Body of pancreas (tissue), 4 donors: ENCODE measurements at places on chromosomes 2 and 18. TPM values are rescaled to one million over a fixed set of nuclear protein-coding genes. Genes with fewer than 3 reads are reported as not detected.

GRCh38 chr18:77400561-77400960, 150.9 kb downstream of the GALR1 start:
- no peak for DNase-seq
- H3K27ac ChIP-seq, result no peak overlapping the region
- H3K36me3 ChIP-seq, result no peaks in the 10 kb centered on the region

DNA sequence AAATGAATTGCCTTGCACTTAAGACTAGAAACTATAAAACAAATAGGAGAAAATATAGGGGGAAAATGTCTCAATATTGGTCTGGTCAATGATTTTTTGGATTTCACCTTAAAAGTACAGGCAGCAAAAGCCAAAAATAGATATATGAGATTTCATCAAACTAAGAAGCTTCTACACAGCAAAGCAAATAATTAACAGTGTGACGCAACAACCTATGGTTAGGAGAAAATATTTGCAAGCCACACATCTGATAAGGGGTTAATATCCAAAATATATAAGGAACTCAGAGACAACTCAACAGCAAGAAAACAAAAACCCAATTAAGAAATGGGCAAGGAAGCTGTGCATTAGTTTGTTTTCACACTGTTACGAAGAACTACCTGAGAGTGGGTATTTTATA, 89.1 kb downstream of the MAIP1 start:
- H3K27me3 ChIP-seq, result no peaks in the 10 kb centered on the region
- no peak overlapping the region for H3K4me3 ChIP-seq
- H3K36me3 ChIP-seq, result no peaks in the 10 kb centered on the region
- no peak overlapping the region for H3K27ac ChIP-seq
- DNase-seq, result no peak

GATA6 gene
- total RNA-seq, result 114 TPM

DNA sequence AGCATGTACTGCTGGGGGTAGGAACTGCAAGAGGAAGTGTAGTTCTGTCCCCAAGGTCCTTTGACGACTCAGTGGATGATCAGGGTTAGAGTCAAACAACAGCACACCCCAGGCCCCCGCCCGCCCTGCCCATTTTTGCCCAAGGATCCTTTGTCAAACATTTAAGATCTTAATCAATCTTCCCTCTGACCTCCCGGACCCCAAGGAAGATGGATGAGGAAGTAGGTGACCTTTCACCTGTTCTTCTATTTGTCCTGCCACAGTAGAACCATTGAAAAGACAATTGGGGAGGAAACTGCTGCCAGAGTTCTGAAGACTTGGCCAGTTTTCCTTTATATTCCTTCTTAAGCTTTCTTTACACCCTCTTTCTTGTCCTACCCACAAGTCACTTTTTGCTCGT, 12.1 kb downstream of the EPHA4 start:
- DNase-seq, result no peak
- H3K27ac ChIP-seq, result no peak overlapping the region
- H3K27me3 ChIP-seq, result no peaks in the 10 kb centered on the region

CCDC148 gene
- 0.78 TPM for total RNA-seq

DPP10 gene
- total RNA-seq, result 3.1 TPM

GRCh38 chr18:32072321-32072720, 19.4 kb upstream of the RNF138 start:
- H3K27me3 ChIP-seq, result no peaks in the 10 kb centered on the region

DNA sequence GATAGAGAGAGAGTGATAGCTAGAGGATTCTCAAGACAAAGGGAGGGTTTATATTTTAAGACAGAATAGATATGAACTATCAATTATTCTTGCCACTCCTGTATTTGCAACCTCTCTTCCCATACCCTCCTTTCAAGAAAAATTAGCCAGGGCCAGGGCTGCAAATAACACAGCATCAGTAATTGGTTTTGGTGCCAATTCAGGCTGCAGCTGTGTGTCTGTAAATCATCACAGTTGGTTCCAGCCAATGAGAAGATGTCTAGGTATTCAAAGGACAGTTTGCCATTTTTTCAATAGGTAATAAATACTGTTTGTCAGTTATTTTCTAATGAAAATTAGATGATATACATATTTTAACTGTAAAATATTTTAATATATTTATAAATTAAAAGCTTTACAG, 73.5 kb downstream of the WDPCP start:
- H3K4me3 ChIP-seq, result no peak overlapping the region
- H3K27ac ChIP-seq, result no peak overlapping the region
- H3K27me3 ChIP-seq, result no peaks in the 10 kb centered on the region
- DNase-seq, result no peak
- no peaks in the 10 kb centered on the region for H3K36me3 ChIP-seq

DNA sequence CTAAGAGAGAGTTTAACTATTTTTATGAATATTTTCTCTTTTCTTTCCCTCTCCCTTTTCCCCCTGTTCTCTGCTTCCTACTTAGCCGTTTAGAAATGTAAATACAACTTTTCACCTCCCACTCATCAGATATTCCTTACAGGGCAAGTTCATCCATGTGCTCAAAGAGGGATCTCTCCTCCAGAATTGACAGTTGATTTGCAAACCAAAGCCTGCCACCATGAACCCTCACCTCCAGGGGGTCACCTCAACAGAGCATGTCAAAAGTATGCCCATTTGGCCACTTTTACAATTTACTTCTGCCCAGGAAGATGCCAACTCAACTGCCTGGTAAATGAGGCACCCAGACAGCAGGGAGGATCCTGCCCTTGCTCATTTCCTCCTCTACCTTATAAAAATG, 149.2 kb upstream of the GYPC start:
- DNase-seq, result no peak
- no peaks in the 10 kb centered on the region for H3K27me3 ChIP-seq
- no peaks in the 10 kb centered on the region for H3K36me3 ChIP-seq
- H3K4me1 ChIP-seq, result no peaks in the 10 kb centered on the region
- no peak overlapping the region for H3K27ac ChIP-seq

TRIM54 gene
- 0.26 TPM for total RNA-seq

- peaks cover 6% of the 10 kb centered on the region for H3K4me1 ChIP-seq
- no peak for DNase-seq
- no peak overlapping the region for H3K4me3 ChIP-seq
- no peaks in the 10 kb centered on the region for H3K27me3 ChIP-seq
- H3K27ac ChIP-seq, result no peak overlapping the region
Measured at GRCh38 chr2:126446106-126446695, 209.8 kb upstream of the GYPC start.

DNA sequence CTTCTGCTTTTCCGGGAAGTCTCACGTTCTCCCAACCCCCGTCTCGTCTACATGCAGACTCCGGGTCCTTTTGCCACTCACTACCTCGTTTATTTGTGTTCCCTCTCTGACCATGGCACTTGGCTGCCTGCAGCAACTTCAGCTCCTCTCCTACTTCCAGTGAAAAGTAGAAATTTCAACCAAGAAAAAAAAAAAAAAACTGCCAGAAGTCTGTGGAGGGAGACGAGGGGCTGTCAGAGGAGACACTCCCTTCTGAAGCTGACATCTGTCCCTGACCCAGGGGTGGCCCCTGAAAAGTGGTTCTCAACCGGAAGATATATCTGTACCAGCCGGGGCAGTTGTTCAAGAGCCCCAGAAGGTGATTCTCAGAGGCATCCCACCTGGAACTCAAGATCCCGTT, 742 bp upstream of the MYO5B start:
- DNase-seq, result no peak
- H3K27me3 ChIP-seq, result no peaks in the 10 kb centered on the region
- H3K4me3 ChIP-seq, result no peak overlapping the region
- peaks cover 23% of the 10 kb centered on the region for H3K4me1 ChIP-seq
- H3K27ac ChIP-seq, result peak overlapping the region; percentile 32

SOX11 gene
- not detected for total RNA-seq

GRCh38 chr2:174621323-174621722, 23.7 kb upstream of the WIPF1 start:
- no peak overlapping the region for H3K4me3 ChIP-seq
- no peak overlapping the region for H3K27ac ChIP-seq
- H3K4me1 ChIP-seq, result no peaks in the 10 kb centered on the region
- no peak for DNase-seq
- no peaks in the 10 kb centered on the region for H3K36me3 ChIP-seq

DNA sequence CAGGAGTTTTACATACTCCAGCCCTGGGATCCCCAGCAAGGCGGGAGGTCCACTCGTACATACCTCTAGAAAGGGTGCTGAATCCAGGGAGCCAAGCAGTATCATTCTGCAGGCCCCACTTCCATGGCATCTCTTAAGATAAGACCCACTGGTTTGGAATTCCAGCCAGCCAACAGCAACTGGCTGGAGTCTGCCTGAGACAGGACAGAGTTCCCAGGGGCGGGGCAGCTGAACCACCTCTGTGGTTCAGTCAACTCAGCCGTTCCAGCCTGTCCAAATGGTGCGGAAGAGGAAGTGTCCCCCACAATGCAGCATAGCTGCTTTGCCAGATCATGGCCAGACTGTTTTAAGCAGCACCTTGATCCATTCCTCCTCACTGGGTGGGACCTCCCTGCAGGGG, 33.2 kb downstream of the ZNF892 start:
- H3K4me1 ChIP-seq, result no peaks in the 10 kb centered on the region
- H3K4me3 ChIP-seq, result no peak overlapping the region
- H3K27ac ChIP-seq, result no peak overlapping the region
- no peak for DNase-seq

GPATCH11 gene
- 3.3 TPM for total RNA-seq

GRCh38 chr2:239826376-239826775, 198.8 kb downstream of the NDUFA10 start:
- DNase-seq, result no peak
- H3K4me1 ChIP-seq, result no peaks in the 10 kb centered on the region
- no peaks in the 10 kb centered on the region for H3K36me3 ChIP-seq
- no peak overlapping the region for H3K27ac ChIP-seq
- H3K27me3 ChIP-seq, result no peaks in the 10 kb centered on the region

FOXI3 gene
- not detected for total RNA-seq

RIT2 gene
- not detected for total RNA-seq

DNA sequence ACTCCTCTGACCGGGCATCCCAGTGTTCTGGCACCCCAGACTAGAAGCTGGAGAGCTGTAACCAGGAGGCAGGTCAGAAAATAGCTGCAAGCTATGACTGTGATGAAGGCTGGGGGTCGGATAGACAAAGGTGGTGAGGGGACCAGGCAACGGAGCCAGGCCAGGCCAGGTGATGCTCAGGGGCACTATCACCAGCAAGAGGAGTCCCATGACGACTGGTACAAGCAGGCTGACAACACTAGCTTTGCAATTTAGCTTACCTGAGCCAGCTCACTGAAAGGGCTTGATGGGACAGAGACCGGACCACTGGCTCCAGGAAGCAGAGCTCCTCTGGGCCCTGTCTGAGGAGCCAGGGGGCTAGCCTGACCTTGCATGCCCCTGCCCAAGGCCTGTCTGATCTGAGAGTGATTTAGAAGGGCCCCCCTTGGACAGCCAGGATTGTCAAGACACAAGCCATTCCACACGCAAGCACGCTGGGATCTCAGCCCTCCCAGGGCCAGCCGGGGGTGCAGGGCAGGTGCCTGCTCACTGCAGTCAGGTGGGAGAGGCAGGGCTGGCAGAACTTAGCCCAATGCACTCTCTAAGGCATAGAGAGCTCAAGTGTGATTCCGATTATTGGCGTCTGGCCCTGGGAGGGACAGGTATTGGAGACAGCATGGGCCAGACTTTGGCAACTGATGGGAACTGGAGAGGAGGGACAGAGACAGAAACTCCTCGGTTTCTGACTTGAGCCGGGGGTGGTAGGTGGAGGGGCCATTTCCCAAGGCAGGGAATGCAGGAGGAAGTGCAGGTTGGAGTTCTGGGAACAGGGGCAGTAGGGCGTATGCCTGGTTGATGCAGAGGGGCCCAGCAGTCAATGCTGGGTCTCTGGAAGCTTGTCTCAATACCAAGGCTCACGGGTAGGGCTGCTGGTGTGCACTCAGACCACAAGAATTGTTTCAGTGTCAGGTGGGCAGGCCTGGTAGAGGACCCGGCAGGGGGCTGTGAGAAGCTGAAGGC, 47.7 kb downstream of the MYO7B start:
- H3K4me1 ChIP-seq, result no peaks in the 10 kb centered on the region
- H3K27me3 ChIP-seq, result no peaks in the 10 kb centered on the region
- no peaks in the 10 kb centered on the region for H3K36me3 ChIP-seq

DNA sequence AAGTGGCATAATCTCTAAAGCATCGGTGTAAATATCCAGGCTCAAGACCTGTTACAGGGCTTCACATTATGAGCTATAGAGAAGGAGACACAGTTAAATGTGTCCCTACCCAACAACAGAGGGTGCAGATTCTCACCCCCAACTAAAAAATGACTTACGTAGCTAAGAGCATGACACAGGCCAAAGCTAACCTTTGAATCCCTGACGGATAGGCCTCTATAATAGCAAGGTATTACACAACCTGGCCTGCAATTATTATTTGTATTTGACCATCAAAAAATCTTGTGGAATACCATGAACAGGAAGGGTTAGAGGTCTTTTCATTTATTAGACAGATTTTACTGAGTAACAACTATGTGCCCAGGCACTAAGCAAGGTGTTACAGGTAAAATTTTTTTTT, 45.1 kb downstream of the RNU4ATAC start:
- no peaks in the 10 kb centered on the region for H3K36me3 ChIP-seq
- peaks cover 5% of the 10 kb centered on the region for H3K4me1 ChIP-seq
- H3K4me3 ChIP-seq, result no peak overlapping the region

GRCh38 chr2:232588680-232589585, 38.4 kb downstream of the EIF4E2 start:
- no peaks in the 10 kb centered on the region for H3K36me3 ChIP-seq
- DNase-seq, result peak; percentile 81
- peaks cover 11% of the 10 kb centered on the region for H3K4me1 ChIP-seq
- H3K27ac ChIP-seq, result peak overlapping the region; percentile 57

FOXD4L1 gene
- total RNA-seq, result 0.52 TPM

- no peaks in the 10 kb centered on the region for H3K4me1 ChIP-seq
- H3K27me3 ChIP-seq, result no peaks in the 10 kb centered on the region
- H3K36me3 ChIP-seq, result no peaks in the 10 kb centered on the region
- no peak for DNase-seq
- no peak overlapping the region for H3K27ac ChIP-seq
Measured at GRCh38 chr2:232398293-232399034, 8.2 kb upstream of the ALPG start.

SAG gene
- total RNA-seq, result not detected

GRCh38 chr18:68660354-68661183, 54.3 kb downstream of the TMX3 start:
- DNase-seq, result no peak
- H3K4me3 ChIP-seq, result no peak overlapping the region
- H3K27ac ChIP-seq, result no peak overlapping the region
- no peaks in the 10 kb centered on the region for H3K4me1 ChIP-seq
- H3K36me3 ChIP-seq, result no peaks in the 10 kb centered on the region
- no peaks in the 10 kb centered on the region for H3K27me3 ChIP-seq

- H3K4me1 ChIP-seq, result no peaks in the 10 kb centered on the region
- no peak overlapping the region for H3K4me3 ChIP-seq
- H3K27me3 ChIP-seq, result no peaks in the 10 kb centered on the region
- H3K27ac ChIP-seq, result no peak overlapping the region
- no peaks in the 10 kb centered on the region for H3K36me3 ChIP-seq
- no peak for DNase-seq
Measured at GRCh38 chr18:74310411-74310810, 5.2 kb upstream of the C18orf63 start.

NEU4 gene
- not detected for total RNA-seq

GRCh38 chr18:36643061-36643460, 185.7 kb downstream of the TPGS2 start:
- no peak overlapping the region for H3K27ac ChIP-seq
- DNase-seq, result no peak
- no peaks in the 10 kb centered on the region for H3K27me3 ChIP-seq
